ENCODE measurements at places on chromosomes 5 and 9.

DNA sequence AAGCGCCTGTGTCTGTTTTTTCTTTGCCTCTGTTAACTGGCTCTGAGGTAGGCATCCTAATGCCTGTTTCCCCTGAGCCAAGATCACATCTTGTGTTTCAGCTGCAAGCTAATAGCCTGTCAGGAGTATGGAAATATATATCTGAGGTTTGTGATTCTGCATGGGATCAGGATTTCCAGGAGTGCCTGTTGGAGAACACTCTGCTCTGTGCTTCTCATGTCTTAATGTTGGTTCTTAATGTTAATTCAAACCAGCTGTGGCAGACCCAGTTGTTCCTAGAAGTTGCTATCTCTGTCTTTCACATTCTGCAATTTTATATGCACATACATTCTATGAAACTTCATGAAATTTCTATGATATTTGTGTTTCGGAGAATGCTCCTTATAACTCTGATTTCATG is 72.1 kb downstream of the PGM5 start:
- DNase-seq = no peak

GRCh38 chr9:109107402-109108240 is 12.1 kb downstream of the TMEM245 start:
- DNase-seq = no peak

GRCh38 chr5:6404129-6404528 is 25.8 kb upstream of the MED10 start:
- no peak for DNase-seq

- DNase-seq = no peak
Measured at GRCh38 chr5:132463811-132464155, 26.8 kb downstream of the IRF1 start.

- no peak for DNase-seq
Measured at GRCh38 chr9:130235558-130236435, 29.8 kb upstream of the HMCN2 start.

DNA sequence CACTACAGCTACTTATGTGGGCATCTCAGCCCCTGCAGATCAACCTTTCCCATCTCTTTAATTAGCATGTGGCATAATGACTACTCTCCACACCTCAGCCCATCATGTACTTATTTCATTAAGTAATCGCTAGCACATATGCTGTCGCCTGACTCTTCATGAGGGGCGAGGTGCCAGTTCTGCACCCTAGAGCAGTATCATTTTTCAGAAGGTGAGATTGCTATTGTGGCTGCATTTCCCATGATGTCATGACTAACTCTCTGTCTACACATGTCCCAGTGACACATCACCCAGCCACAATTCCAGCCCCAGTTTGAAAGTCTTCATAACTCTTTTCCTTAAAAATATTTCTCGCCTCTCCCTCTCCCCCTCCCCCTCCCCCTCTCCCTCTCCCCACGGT is 7.6 kb upstream of the F2RL1 start:
- no peak for DNase-seq

Data from NCI-H2107 (cell line).